ENCODE measurements at places on chromosomes 5 and 9.

DNA sequence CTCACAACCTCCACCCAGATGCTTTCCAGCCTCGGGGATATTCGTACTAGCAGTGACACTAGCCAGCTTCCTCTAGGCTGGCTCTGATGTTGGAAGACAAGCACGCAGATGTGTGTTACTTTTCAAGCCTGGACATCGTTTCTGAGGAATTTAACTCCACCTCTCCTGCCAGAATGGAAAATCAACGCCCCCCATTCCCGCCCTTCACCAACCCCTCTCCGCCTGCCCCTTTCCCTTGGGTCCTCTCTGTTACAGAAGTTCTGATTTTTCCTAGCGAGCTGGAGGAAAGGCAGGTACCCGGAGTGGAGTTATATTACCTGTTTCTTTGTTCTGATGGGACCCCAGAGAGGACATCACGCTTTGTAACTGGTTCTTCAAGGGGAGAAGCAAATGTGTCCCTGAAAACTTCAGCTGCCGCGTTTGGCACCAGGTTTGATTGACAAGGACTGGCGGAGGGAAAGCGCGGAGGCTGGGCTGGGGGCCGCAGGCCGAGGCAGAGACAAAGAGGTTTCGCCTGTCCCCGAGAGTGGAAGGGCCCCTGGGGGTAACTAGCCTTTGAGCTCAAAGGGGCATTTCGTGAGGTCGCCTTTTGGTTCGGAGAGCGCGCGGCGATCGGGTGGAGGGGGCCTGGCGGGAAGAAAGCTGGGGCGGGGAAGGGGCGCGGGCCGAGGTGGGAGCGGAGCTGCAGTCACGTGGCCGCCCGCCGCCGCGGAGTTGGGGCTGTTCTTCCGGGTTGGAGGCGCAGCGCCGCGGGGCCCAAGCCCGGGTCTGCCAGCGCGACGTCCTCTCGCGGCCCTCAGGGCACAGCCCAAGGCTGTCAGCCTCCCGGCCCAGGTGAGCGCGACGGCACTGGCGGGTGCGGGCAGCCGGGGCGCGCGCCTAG, at the start of gene NNT:
Gene NNT (plus strand): TSS at position 720 of the 883 bp plus-strand sequence. CDS start 6,016 bp downstream, outside the sequence.
- no peaks in the 10 kb centered on the region for H3K27me3 ChIP-seq
- peak within 1 kb of the TSS; percentile 91 for H3K27ac ChIP-seq
- H3K36me3 ChIP-seq, result peaks cover 41% of the 10 kb centered on the region
- peak; percentile 83 for DNase-seq

DNA sequence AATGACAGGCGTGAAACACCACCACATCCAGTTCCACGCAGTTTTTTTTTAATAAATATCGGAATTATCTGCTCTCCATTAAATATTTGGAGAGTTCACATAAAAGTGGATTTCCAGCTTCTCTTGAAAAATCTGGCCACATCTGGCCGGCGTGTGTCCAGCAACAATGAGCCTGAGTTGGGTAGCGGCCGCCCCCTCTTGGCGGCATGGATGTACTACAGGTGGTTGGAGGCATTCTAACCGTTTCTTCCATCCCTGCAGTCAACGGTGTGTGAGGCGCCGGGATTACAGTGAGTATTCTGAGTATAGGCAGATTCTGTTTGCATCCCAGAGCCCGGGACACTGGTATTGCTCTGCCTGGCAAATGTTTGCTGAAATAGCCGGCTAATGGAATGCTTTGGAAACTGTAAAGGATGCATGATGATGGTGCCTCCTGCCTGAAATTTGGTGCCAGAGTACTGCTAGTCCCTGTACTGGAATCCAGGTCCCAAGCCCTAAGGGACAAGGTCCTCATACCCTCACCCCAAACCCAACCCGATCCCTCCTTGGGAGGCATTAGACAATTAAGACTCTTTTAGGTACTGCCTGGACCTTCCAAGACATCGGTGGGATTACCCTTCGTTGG, 13.6 kb upstream of the GM2A start:
- peaks cover 41% of the 10 kb centered on the region for H3K4me1 ChIP-seq
- no peaks in the 10 kb centered on the region for H3K36me3 ChIP-seq
- no peaks in the 10 kb centered on the region for H3K27me3 ChIP-seq
- DNase-seq, result peak; percentile 61

- H3K27ac ChIP-seq, result no peak overlapping the region
- peaks cover 11% of the 10 kb centered on the region for H3K27me3 ChIP-seq
- H3K36me3 ChIP-seq, result no peaks in the 10 kb centered on the region
- DNase-seq, result no peak
- no peaks in the 10 kb centered on the region for H3K4me1 ChIP-seq
Measured at GRCh38 chr5:72151169-72151568, 43.9 kb downstream of the MAP1B start.

DNA sequence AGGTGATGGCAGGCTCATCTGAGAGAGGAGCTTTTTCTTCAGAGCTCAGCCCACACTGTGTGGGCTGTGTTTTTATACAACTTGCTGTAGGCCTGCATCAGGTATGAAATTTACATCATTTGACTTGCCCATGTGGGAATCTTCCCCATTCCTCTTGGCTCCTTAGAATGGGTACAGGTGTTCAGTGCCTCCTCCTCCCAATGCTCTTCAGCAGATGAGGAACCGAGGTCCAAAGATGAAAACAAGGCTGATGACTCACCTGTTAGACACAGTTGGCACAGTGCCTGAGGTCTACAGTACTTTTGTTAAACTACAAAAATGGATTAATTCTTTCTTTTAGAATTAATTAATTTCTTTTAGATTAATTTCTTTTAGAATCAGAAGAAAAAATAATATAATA, 20.8 kb downstream of the PAPPA start:
- no peaks in the 10 kb centered on the region for H3K27me3 ChIP-seq
- H3K36me3 ChIP-seq, result no peaks in the 10 kb centered on the region
- no peak for DNase-seq
- no peak overlapping the region for H3K4me3 ChIP-seq
- H3K27ac ChIP-seq, result no peak overlapping the region
- no peaks in the 10 kb centered on the region for H3K4me1 ChIP-seq

DNA sequence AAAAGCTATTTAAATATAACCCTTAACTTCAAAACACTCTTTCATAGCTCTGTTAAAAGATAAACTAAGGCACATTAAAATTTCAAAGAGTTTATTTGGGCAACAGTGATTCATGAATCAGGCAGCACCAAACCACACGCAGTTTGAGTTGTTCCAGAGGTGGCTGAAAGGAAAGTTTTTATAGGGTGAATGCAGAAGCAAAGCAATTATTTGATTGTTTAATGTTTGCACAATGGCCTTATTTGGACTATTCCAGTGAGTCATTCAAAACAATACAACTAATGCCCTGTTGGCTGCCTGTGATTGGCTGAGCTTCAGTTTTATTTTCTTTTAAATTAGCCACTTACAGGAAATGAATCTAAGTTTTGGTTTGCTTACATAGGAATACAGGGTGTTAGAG, 125.3 kb downstream of the CEP120 start:
- H3K36me3 ChIP-seq, result no peaks in the 10 kb centered on the region
- no peak for DNase-seq
- H3K4me1 ChIP-seq, result peaks cover 1% of the 10 kb centered on the region
- no peak overlapping the region for H3K27ac ChIP-seq
- peaks cover 28% of the 10 kb centered on the region for H3K27me3 ChIP-seq

GRCh38 chr9:78566948-78567675, 270.2 kb downstream of the PSAT1 start:
- no peak for DNase-seq
- H3K4me1 ChIP-seq, result no peaks in the 10 kb centered on the region
- no peak overlapping the region for H3K27ac ChIP-seq
- no peak overlapping the region for H3K4me3 ChIP-seq

- no peak for DNase-seq
- no peaks in the 10 kb centered on the region for H3K36me3 ChIP-seq
- H3K4me1 ChIP-seq, result no peaks in the 10 kb centered on the region
- no peak overlapping the region for H3K4me3 ChIP-seq
- H3K27me3 ChIP-seq, result peaks cover 3% of the 10 kb centered on the region
Measured at GRCh38 chr5:133947431-133947841, 21.0 kb downstream of the C5orf15 start.

DNA sequence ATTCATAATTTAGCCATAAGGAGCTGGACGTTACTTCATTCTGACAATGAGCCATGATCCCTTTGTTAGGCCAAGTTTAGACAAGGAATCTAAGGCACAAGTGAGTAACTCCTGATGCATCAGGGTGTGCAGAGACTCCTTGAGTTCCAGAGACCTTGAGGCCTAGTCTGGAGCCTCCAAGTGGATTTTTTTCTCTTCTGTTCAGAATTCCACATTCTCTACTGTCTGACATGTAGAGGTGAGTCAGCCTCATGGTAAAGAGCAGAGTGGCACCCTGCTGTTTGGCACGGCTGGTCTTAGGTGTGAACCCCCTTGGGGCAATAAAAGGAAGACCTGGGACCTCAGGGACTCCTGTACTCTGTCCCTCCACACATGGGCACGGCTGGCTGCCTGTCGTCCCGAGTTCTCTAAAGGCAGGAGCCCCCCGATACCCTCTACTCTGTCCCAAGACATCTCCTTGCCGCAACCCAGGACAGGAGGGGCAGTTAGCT, 22.0 kb upstream of the TGFBI start:
- no peak for DNase-seq
- no peaks in the 10 kb centered on the region for H3K36me3 ChIP-seq
- no peak overlapping the region for H3K4me3 ChIP-seq
- H3K27ac ChIP-seq, result no peak overlapping the region

- H3K36me3 ChIP-seq, result no peaks in the 10 kb centered on the region
- H3K4me1 ChIP-seq, result peaks cover 6% of the 10 kb centered on the region
- peaks cover 3% of the 10 kb centered on the region for H3K27me3 ChIP-seq
- no peak overlapping the region for H3K4me3 ChIP-seq
Measured at GRCh38 chr5:54579591-54580295, 62.2 kb downstream of the SNX18 start.
